ENCODE measurements at places on chromosomes 7 and 10.

- DNase-seq = no peak
Observed at GRCh38 chr7:10939237-10939910, 34.3 kb upstream of the PHF14 start.

DNA sequence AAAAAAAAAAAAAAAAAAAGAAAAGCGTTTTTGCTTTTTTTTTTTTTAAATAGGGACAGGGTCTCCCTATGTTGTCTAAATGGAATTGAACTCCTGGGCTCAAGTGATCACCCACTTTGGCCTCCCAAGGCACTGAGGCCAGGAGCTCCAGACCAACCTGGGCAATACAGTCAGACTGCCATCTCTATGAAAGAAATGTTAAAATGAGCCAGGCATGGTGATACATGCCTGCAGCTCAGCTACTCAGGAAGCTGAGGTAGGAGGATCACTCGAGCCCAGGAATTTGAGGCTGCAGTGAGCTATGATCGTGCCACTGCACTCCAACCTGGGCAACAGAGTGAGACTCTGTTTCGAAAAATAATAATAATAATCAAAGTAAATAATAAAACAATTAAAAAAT is 16.5 kb upstream of the LMTK2 start:
- DNase-seq = no peak

DNA sequence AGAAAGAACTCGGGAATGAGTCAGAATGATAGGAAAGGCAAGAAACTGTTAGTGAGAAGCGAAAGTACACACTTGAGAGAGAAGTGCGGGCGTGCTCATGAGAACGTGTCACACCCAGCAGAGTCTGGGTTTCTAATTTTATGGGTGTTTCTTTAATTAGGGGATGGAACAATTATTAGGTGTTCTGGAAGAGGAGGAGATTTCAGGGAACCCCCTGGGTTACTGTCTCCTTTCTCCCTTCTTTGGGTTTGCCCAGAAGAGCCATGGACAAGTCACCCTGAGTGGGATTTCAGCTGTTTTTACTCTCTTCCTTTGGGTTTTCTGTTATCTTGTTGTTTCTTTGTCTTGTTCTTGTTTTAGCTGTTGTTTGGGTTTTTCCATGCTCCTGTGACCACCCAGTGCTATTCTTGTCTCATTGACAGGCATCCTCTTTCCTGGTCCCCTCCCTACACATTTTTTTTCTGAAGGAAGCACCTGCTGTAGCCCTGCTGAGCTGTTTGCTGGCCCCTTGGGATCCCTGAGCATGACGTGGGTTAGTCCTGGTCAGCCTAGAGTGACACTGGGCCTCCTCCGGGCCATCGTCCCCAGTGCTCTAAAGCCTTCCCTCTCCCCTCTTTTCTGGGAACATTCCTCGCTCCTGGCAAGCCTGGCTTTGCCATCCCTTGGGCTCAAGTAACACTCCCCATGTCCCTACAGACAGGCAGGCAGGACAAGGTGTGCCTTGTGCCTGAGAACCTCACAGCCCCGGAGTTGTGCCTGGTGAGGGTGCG is 3.5 kb downstream of the SH2D4B start:
- DNase-seq = no peak

DNA sequence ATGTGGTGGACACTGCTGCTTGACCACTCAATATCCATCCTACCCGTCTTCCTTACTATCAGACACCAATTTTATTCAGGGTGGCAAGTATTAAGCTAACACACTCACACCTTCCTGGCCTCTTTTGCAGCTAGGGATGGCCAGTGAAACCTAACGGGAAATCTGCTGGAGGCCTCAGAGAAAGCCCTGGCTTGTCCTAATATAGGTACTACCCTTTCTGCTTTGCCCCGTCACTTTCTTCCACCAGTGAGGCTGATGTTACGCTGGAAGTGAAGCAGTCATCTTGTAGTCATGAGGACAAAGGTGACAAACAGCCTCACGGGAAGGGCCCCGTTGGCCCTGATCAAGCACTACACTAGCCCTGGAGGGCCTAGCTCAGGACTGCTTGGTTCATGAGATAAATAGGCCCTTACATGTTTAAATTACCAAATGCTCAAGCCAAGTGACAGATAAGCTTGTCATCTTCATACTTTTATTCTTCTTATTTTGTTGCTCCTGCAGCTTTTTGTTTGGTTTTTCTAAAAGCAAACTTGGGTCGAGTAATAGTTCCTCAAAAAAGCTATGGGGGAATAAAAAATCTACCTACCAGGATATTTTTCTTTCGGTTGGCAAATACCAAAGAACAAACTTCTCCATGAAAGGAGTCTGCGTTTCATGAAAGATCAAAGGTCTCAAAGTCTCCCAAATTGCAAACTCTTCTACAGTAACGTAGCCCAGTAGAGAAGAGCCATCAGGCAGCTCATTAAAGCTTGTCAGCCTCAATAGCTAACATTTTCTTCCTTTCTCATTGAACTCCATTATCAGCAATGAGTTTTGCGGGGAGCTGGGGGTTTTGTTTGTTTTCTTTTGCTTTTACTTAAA is 17.5 kb downstream of the CREB3L2 start:
- DNase-seq = no peak

DNA sequence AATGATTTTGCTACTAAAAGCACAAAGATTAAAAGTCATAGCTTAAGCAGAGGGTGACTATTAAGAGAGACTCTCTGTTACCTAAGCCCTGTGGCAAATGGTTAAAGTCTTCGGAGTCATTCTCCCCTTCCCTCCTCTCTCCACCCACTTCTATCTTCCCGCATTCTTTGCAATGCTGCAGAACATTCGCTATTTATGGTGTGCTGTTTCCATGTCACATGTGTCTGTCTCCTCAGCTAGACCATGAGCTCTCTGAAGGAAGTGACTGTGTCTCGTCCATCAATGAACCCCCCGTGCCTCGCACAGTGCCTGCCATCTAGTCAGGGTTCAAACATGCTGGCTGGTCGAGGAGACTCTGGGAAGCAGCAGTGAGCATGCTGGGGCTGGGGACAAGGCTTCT is 272.4 kb downstream of the USP6NL start:
- DNase-seq = no peak

DNA sequence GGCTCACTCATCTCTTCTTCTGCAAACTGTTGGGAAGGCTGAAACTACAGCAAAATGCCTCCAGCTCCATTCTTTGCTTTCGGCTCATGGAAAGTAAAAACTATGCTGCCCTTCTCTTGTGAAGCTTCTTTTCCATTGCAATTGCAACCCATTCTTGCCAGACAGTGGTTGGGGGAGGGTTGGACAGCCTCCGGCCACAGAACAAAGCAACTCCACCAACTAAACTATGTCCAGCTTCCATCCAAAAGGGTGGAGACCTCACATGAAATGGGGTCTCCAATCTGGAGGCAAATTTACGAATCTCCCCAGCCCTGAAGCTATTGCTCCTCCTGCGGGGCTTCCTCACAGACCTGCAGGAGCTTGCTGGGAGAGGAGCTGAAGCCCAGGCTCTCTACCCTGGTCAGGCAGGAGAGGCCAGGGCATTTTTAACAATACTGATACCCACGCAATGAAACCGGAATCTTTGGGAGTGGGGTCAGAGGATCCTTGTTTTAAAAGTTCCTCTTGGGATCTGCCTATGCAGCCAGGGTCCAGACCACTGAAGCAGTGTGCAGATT is 549 bp downstream of the GPNMB start:
- DNase-seq = no peak

DNA sequence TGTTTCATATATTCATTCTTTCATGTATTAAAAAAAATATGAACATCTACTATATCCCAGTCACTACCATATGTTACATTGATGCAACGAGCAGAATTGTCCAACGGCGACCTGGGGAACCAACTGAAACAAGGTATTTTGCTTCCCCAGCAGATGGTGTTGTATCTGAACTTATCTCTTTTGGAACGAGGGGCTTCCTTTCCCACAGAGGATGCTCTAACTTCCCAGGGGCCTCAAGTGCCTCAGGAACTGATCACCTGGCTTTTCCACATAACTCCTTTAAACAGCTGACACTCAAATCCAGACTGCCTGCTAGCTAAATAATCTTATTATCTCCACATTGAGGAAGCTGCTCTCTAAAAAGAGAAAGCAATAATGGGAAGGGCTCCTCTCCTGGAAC is 259.3 kb downstream of the HTR7 start:
- no peak for DNase-seq

DNA sequence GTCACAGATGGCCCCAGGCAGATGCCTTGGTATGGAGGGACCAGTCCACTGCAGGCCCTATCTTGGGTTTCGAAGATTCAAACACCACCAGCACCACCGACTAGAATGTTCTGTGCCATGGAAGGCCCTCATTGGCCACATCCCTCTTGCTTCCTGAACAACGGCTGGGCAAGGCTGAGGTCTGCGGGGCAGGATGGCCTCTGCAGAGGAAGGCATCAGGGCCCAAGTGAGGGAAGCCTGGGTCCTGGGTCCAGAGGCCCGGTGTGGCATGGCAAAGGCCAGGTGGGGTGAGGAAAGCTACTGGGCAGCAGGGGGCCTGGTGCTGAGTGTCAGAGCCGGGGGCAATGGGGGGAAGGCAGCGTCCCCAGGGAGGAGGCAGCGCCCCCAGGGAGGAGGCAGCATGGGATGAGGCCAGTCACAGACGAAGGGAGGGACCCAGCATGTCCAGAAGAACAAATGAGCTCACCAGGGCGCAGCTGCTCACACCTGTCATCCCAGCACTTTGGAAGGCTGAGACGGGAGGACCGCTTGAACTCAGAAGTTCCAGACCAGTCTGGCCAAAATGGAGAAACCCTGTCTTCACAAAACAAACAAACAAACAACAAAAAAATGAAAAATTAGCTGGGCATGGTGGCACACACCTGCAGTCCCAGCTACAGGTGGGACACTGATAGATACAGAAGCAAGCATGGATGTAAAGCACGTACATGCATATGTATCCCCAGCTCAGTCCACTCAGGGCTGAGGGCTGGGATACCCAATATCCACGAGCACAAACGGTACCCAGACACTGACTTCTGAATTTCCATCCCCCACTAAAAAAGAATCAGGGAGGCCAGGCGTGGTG is 64.4 kb downstream of the PROSER2 start:
- DNase-seq = no peak

DNA sequence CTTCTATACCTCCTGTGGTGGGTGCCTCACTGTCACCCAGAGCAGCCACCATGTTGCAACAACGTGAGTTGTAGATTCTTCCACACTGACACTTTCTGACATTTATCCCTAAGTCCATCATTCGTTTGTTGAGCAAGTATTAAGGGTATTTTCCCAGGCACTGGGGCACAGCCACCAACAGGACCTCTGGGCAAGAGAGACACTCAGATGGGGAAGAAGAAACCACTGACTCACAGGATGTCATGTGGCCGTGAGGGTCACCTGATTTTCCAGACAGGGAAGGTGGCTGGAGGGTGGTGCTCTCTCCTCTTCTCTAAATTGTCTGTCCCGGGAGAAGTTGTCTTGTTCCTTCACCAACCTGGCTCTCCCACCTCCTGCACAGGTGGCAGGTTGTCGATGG is 51.7 kb upstream of the PPIF start:
- DNase-seq = no peak

GRCh38 chr10:35211390-35211789 is 84.7 kb downstream of the CREM start:
- DNase-seq = no peak

- no peak for DNase-seq
Observed at GRCh38 chr10:119407254-119407777, 135.2 kb downstream of the RGS10 start.

GRCh38 chr10:68752711-68753350 is 31.8 kb downstream of the CCAR1 start:
- no peak for DNase-seq

DNA sequence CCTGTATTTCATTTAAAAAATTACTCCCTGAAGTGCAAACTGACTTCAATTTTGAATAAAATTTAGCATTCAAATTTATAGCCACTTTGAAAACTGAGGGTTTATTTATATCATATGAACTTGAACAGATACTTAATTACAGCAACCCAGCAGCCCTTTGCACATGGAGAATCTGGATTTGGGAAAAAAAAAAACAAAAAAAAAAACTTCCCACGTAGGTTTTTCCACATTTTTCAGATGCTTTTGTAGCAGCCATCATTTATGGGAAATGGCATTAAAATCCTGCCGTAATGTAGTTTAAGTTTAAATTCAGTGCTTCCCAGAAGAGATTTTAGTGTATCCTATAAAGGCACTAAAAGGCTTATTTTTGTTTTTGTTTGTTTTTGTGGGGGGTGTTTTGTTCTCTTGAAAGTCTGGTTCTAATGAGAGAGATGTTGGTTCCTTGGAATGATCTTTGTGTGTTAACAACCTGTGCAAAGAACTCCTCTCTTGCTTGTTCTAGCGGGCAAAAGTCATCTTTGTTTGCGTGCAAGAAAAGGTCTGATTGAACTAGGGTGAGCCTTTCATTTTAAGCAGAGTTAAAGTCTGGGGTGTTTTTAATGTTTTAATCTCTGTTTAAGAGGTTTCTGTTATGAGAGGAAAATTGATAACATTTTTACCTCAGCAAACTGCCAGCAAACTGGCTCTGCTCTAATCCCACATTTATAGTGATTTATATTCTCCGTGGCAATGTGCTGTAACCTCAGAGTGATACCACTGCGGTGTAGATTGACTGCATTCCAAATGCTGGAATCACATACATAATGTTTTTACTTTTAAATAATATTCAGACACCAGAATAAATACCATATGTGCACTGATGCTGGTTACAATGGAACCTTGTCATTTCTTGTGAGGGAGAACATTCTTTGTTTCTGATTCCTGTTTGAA is 105.5 kb downstream of the WNT2 start:
- no peak for DNase-seq

DNA sequence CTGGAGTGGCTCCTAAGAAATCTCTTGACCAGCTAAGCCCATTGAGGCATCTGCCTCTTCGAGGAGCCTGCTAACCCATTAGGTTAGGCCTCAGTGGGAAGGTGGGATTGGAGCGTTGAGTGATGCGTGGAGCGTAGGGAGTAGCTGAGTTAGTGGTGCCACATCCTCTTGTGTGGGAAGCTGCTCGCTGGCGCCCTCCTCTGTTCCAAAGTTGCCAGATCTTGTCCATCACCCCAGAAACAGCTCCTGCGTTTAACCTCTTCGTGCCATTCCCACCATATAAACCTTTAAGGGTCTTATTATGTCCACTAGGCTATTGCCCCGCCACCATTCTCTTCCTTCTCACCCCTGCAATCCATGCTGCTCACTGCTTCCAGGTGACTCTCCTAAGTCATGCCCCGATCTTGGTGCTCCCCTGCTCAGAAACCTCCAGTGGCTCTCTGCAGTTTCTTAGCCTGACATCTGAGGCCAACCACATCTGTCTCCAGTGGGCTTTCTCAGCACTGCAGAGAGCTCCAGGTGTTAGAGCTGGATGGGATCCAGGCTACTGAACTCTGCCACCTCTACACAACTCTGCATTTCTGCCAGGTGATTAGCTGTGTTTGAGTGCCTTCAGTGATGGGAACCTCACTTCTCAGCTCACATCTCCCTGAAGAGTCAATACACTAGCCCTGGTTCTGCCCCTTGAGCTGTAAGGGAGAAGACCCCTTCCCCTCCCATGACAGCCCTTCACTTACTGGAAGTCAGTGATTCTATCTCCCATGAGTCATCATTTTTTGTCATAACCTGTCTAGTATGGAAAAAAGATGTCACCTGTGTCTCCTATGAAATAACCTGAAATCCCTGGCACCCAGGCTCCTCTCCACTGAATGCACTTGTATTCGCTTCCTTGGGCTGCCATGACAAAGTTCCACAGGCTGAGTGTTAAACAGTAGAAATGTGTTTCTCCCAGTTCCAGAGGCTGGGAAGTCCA is 65.0 kb upstream of the FGFR2 start:
- no peak for DNase-seq

GRCh38 chr7:33673029-33673700 is 232.2 kb upstream of the BMPER start:
- DNase-seq = no peak

GRCh38 chr7:47078241-47078640 is 503.7 kb downstream of the TNS3 start:
- no peak for DNase-seq
